ENCODE measurements at places on chromosomes 5 and 9. TPM values are rescaled to one million over a fixed set of nuclear protein-coding genes. Genes with fewer than 3 reads are reported as not detected.

DNA sequence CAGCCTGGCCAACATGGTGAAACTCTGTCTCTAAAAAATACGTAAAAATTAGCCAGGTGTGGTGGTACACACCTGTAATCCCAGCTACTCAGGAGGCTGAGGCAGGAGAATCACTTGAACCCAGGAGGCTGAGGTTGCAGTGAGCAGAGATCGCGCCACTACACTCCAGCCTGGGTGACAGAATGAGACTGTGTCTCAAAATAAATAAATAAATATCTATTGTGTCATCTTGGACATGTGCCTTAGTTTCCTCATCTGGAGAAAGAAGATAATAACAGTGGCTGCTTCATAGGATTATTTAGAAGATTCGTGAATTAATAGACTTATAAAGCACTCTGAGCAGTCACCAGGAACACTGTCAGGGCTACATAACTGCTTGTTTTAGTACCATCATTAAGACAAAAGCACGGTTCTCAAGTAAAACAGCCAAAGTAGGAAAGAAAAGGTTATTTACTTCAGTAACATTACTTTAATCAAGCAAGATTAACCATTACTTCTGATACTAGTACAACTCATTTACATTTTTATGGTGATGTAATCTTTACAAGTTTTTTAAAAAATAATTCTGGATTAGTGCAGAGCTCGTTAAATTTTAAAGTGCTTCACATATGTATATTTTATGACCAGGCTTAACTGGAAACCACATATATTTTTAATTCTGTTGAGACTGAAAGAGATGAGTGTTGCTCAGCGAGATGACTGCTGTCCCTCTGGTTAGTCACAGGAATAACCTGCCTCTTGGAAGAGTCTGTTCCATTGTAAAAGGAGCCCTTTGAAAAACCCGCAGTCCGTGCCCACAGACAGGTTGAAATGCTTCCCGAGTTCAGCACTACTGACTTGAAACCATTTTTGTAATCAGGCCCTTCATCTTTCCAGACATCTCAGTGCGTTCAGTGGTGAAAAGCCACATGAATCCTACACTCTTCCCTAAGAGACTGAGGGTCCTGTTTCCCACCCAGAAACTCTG, 36.7 kb downstream of the ANKH start:
- no peak overlapping the region for H3K27ac ChIP-seq
- DNase-seq: no peak
- H3K36me3 ChIP-seq: no peaks in the 10 kb centered on the region
- H3K4me1 ChIP-seq: no peaks in the 10 kb centered on the region
- H3K4me3 ChIP-seq: no peak overlapping the region

DNA sequence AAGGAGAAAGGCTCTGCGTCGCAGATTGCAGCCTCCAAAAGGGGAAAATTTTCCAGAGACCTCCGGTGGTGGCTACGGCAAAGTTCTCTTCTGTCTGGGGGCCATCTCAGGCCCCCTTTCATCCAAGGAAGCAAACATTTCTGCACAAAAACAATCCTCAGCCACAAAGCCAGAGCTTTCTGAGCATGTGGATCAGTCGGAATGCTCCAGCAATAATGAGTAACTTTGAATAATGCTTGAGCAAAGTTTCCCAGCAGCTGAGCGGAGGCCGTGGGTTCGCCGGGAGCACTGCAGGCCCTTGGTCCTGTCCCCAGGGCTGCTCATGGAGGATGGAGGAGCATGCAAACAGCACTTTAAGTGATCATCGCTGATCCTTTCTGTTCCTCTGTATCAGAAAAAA, 60.2 kb upstream of the UNC5A start:
- H3K27me3 ChIP-seq: peaks cover 65% of the 10 kb centered on the region
- H3K4me3 ChIP-seq: no peak overlapping the region
- peak; percentile 8 for DNase-seq

DNA sequence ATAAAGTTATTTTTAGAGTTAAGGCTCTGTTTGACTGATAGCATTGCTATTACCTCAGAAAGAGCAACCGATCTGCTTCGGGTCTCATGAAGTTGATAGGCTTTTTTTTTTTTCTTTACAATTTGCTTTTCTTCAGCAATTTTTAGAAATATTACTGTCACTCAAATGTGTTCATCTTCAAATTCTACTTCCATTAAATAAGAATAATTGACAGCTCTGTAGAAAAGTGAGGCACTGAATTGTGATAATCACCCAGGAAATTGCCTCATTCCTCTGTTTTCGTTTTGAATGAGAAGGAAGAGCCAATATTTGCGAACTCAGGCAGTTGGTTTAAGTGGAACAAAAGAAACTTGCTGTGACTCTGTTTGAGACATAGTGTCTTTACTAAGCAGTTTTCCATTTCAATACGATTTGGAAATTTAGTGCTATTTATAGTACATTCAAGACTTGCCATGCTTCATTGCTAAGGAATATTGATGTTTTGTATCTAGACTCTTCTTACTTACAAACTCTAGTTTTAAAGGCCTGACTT, 700.5 kb upstream of the CDH10 start:
- H3K4me3 ChIP-seq: no peak overlapping the region
- no peaks in the 10 kb centered on the region for H3K4me1 ChIP-seq
- H3K27me3 ChIP-seq: no peaks in the 10 kb centered on the region
- no peak for DNase-seq

- no peaks in the 10 kb centered on the region for H3K36me3 ChIP-seq
- no peaks in the 10 kb centered on the region for H3K4me1 ChIP-seq
- H3K27me3 ChIP-seq: no peaks in the 10 kb centered on the region
- no peak overlapping the region for H3K27ac ChIP-seq
- H3K4me3 ChIP-seq: no peak overlapping the region
Observed at GRCh38 chr5:112971276-112971675, 5.3 kb upstream of the DCP2 start.

DNA sequence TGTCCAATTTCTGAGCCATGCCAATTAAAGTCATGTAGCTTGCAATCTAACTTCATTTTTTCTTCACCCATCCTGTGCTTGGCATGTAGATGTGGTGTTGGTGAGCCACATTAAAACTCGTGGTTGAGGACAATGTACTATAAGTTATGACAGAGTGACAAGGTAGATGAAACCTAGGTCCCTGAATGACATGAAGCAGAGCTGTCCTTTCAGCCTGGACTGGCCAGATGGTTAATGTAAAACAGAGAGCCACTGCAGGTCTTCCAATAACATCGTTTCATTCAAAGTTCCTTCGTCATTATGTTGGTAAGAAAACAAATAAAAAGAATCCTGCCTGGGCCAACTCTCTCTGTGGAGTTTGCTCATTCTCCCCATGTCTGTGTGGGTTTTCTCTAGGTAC, 856.5 kb upstream of the SEMA6A start:
- H3K4me3 ChIP-seq: no peak overlapping the region
- H3K36me3 ChIP-seq: no peaks in the 10 kb centered on the region
- no peaks in the 10 kb centered on the region for H3K27me3 ChIP-seq
- DNase-seq: no peak
- H3K27ac ChIP-seq: no peak overlapping the region

DNA sequence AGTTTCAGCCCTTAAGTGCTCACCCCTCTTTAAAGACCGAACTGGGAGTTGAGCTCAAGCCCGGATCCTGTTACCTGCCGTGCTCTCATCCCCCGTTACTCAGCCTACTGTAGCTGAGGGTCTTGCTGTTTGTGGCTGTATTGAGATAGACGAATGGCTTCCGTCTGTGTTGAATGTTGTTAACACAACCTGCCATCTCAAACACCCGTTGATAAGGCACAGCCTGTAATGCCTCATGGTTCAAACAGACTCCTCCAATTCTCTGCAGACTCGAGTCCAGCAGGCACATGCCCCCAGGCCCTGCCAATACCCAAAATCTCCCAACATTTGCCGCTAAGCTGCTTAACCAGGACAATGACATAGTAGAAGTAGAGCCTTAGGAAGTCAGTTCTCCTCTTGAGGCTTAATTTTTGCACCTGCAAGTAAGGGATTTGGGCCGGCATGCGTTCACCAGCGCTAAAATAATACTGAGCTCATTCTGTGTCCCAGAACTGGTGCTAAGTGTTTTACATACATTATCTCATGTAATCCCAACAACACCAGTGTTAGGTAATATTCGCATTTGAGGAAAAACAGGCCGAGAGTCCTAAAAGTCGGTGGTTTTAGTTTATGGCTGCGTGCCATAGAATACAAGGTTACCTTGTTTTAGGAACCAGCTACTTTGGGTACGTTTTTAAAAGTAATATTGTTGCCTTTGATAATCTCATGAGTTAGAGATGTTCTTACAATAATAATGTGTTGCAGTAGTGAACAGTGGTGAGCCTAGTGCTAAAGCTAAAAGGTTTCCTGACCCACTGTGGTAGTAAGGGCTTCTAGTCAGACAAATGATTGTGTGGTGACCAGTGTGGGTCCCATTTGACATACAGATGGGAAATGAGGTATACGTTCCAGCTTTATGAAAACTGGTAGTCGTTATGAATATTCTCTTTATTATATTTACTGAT, 1.5 kb upstream of the RFX3 start:
- DNase-seq: peak; percentile 56
- peaks cover 29% of the 10 kb centered on the region for H3K4me1 ChIP-seq
- H3K4me3 ChIP-seq: peak overlapping the region; percentile 80
- peak overlapping the region; percentile 100 for H3K27ac ChIP-seq
- no peaks in the 10 kb centered on the region for H3K27me3 ChIP-seq
- no peaks in the 10 kb centered on the region for H3K36me3 ChIP-seq

- no peak overlapping the region for H3K4me3 ChIP-seq
- H3K36me3 ChIP-seq: no peaks in the 10 kb centered on the region
- H3K27me3 ChIP-seq: no peaks in the 10 kb centered on the region
Observed at GRCh38 chr9:93810028-93810971, 144.9 kb downstream of the BARX1 start.

GRCh38 chr9:95528908-95529502, 12.2 kb upstream of the PTCH1 start:
- no peak overlapping the region for H3K4me3 ChIP-seq
- no peak overlapping the region for H3K27ac ChIP-seq
- no peak for DNase-seq
- H3K36me3 ChIP-seq: no peaks in the 10 kb centered on the region
- no peaks in the 10 kb centered on the region for H3K4me1 ChIP-seq

Gene SPATA31C1
- total RNA-seq: not detected

Gene PTGR1
- 38.0 TPM for total RNA-seq

Gene PCDHA6
- 0.64 TPM for total RNA-seq

Gene ZBED3
- 14.8 TPM for total RNA-seq

Gene PCDHA3
- 1.3 TPM for total RNA-seq

Gene GFM2
- total RNA-seq: 16.8 TPM

Gene LHX3
- not detected for total RNA-seq

Data from upper lobe of right lung (tissue), 1 donor.